Activated T-helper 2 cell treated with anti-CD3 and anti-CD28 coated beads, Interferon-gamma antibody, Interleukin-2, Interleukin-4, amounts not matched to agents 10 μg/mL and 5 μg/mL and 100 μg/mL, durations not matched to agents 14 hours and 24 hours and 36 hours (primary cell): ENCODE measurements at places on chromosomes 3 and 15. TPM values are rescaled to one million over a fixed set of nuclear protein-coding genes. Genes with fewer than 3 reads are reported as not detected.

GRCh38 chr3:44228900-44229299 is 12.8 kb upstream of the TOPAZ1 start:
- no peak for DNase-seq

- DNase-seq = no peak
Observed at GRCh38 chr3:191473661-191474198, 12.8 kb downstream of the PYDC2 start.

DNA sequence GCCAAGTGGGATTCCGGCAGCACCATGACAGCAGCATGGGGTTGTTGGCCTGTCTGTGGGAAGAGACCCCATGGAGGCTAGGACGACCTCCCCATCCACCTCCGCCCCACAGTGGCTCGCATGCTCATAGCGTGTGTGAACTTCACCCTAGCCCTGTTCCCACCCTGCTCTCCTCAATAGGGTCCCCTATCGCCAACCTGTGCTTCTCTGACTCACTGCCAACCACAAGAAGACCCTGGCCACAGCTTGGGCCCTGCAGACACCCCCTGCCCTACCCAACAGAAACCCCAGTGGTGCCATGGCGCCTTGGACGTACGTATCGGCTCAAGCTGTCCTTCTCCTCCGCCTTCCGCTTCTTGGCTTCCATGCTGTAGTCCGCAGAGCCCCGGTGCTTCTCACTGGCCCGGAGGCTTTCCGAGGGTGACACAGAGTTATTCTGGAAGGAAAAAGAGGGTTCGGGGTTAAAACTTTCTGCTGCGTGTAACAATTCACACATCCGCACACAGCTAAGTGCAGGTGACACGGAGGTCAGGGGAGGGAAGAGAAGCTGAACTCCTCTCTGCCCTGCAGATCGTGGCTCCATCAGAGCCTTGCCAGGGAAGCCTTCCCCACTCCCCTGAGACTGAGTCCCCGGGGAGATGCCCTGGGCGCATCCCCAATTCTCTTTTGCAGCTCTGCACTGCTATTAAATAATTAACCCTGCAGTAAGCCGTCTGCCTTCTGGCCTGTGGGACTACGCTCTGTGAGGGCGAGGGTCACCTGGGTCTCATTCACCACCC is 37.3 kb downstream of the TLE3 start:
- no peak for DNase-seq

DNA sequence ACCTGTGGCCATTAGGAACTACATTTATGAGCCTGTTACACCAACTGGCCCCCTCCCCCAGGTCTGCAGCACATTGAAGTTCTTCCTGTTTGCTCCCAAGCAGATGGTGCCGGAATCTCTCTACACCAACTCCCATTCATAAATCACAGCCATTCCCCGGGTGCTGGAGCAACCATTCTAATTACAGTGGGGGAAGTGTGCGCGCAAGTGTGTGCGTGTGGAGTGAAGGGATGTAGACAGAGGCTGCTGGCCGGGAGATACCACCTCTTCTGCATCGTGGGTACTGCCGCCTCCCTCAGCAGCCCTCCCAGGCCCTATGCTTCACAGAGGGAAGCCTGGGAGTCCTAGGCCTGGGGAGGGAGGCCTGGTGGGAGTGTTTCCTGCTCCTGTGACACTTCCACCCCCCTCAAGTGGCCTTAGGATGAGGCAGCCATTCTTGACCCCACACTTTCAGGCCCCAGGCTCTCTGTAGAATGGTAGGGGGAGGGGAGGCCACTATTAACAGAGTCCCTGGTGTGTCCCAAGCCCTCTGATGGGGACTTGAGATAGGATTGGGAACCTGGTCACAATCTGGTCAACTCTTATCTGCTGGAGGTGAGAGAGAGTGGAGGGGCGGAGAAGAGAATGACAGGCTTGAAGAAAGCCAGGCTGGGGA is 69.1 kb downstream of the MAGEF1 start:
- no peak for DNase-seq

DNA sequence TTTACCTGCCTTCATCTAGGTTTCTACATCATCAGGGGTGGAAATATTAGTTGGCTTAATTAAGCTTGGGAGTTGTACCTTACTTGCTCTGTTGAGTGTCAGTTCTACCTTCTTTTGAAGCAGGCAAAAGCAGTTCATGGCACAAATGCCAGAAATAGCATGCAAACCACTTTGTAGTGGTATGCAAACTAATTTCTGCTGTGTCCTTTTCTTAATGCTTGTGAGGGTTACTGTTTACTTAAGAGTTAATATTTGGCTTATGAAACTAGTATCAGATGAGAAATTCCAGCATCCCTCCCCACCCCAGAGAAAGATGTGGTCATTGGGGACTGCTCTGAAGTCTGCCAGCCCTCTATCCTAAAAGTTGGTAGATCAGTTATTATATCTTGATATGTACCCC is 7.1 kb downstream of the ATP2C1 start:
- DNase-seq = no peak

DNA sequence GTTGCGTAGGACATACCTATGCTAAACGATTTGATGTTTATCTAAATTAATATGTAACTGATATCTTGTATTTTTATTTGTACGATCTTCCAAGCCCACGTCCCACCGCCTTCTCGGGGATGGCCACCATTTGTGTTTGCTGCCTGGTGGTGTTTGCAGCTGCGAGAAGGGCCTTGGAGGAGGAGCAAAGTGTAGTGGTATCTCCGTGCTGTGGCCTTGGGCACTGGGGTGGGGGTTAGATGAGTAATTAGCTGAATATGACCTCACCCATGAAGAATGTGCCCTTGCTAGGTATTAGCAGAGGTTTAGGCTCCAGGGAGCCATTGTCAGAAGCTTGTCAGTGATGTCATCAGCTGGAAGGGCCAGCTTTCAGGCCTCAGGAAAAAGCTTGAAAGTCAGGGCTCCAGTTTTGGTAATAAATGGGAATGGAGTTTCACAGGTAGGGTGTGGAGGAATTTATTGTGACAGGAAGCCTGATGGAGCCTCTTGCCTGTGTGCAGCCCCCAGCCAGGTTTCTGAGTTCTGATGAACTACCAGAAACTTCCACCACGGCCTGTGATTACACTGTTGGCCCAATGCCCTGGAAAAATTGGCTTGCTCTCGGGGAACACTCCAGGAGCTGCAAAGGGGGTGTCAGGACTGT is 41.0 kb downstream of the FLNB start:
- DNase-seq = no peak

DNA sequence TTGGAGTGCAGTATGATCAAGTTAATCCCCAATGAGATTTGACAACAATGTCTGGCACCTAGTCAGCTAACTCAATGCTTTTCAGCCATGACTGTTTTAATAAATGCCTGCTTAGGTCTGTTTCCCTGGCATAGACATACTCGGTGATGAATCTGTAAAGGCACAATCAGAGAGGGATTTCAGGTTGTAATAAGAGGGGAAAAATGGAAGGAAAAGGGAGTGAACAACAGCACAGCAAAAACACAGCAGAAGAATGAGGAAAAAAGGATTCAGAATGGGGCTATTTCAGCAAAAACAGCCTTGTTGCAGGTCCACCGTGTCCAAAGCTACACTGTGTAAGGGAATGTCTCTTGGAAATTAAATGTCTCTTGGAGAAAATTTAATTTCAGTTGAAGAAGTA is 19.3 kb upstream of the CHD2 start:
- no peak for DNase-seq

- no peak for DNase-seq
Observed at GRCh38 chr15:68877626-68878025, 52.7 kb upstream of the SPESP1 start.

DNA sequence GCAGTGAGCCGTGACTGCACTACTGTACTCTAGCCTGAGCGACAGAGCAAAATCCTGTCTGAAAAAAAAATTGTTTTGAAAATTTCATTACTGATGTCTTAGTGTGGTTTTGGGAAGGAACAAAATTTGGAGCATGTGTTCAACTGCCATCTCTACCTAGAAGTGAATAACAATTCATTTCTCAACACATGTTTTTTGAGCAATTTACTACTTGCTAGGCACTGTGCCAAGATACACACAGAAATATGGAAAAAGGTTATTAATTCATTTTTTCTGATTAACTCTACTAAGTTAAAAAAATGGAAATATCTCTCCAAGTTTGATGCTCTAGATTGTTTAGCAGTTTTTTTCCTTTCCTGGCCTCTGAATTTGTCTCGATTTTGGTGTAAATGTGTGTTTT is 5.2 kb upstream of the TCF12 start:
- no peak for DNase-seq

DNA sequence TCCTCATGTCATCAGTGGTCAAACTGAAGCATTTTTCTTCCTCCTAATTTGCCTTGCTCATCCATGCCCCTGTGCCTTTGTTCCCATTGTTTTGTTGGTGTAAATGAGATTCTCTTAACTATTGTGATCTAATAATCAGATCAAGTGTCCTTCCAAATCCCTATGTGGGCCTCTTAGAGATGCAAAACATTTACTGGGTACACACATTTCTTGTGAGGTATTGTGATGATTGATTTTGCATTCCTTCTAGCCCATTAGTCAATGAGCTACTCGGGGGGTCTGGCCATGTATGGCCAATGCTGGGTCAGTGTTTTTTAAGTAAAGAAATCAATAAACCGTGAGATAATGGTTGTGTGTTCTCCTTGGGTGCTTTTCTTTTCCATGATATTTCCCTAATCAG is 580.4 kb downstream of the VGLL3 start:
- DNase-seq = no peak

Gene NUP210
- total RNA-seq = 143 and 148 TPM in 2 replicates

Gene CACNA2D2
- total RNA-seq = 0.46 and 0.59 TPM in 2 replicates

- no peak for DNase-seq
Observed at GRCh38 chr3:36557021-36557707, 176.9 kb downstream of the STAC start.

GRCh38 chr3:182954553-182955235 is 25.6 kb downstream of the DCUN1D1 start:
- no peak for DNase-seq

DNA sequence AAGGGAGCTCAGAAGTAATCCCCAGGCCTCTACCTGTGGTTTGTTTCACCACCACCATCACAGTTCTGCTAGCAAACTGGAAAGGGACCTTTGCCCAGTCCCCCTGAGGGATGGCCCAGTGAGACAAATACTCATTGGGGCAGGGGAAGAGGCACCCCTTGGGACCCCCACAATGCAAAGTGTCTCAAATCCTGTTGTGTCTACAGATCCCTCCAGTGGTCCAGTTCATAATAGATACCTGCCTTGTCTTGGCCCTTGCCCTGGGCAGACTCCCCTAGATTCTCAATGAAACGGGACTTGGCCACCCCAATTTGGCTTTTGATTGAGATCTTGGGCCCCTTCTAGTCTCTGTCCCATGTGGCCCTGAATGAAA is 43.8 kb upstream of the RAB6B start:
- no peak for DNase-seq

DNA sequence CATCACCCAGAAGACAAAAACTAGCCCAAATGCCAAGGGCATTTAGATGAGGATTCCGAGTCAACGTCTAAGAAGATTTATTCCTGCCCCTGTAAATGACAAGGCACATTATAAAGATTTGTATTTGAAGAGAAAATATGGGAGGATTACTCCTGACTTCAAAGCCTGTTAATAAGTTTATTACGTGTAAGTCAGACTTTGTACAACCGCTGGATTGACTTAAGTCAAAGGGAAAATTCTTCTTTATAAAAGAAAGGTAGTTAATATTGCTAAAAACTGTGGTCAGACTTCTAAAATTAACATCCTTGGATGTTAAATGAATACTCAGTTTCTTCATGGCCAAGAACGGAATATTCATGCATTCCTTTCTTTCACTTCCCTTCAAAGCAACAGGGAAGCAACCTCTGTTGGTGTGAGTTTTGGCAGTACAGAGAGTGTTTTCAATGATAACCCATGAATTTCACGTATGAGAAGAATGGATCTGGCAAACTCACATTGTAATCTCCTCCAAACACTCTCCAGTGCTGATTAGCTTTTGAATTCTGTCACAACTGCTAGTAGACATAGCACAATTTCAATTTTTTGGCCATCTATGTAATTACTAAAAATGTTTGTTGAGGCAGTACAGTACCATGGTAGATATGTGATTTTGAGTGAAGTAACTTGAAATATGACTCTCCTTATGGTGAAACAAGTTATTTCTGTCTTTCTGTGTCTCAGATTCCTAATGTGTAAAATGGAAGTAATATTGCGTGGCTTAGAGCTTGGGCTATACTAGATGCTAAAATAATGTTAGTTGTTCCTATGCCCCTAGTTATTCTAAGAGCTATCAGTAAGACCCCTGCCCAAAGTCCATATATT is 62.0 kb downstream of the PLD1 start:
- no peak for DNase-seq

DNA sequence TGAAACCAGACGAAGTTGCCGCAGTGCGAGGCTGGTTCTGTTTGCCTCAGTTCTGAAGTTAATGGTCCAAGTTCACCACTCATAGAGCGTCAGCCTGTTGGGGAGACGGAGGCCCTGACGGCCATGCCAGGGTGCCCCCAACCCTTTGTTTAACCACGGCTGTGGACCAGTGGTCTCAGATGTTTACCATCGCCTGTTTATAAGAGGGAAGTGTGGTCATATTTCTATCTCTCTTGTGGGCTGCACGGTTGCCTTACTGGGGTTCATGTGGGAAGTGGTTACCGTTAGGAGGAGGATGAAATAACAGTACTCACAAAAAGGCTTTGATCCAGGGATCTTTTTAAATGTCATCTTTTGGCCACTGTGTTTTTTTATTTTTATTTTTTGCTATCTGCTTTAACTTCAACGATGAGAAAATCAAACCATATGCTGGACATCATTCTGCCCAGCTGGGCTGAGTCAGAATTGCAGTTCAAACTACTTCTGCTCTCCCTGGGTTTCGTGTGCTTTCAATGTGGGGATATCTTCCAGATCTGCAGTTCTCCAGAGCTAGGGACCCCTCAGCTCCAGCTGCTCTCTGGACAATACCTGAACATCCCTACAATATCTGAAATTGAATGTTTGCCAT is 17.8 kb downstream of the SMAD3 start:
- no peak for DNase-seq

GRCh38 chr3:140753865-140754754 is 76.2 kb downstream of the TRIM42 start:
- no peak for DNase-seq

Gene STRA6
- total RNA-seq = not detected in 2 replicates

- DNase-seq = no peak
Observed at GRCh38 chr3:62876064-62876463, 848 bp upstream of the CADPS start.

DNA sequence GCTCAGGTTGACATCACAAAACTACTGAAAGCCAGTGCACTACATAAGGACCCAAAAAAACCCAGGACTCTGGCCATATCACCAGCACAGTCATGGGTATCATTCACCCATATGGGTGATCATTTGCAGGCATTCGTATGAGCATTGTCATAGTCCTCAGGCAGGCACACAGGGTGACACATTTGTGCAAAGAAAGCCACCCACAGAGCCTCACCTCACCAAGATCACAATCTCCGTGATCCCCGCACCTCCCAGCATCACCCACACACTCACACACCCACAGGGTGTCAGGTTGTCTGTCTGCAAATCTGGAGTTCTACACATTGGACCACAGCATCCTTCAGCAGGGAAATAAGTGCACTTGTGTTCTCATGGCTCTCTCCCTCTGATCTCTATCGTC is 166.0 kb upstream of the LPP start:
- peak; percentile 58 for DNase-seq
